Stimulated activated CD4-positive, alpha-beta T cell treated with anti-CD3 and anti-CD28 coated beads, Interleukin-4, amount 100 ng/mL, for 1 hour (primary cell): ENCODE measurements at places on chromosomes 4 and X.

DNA sequence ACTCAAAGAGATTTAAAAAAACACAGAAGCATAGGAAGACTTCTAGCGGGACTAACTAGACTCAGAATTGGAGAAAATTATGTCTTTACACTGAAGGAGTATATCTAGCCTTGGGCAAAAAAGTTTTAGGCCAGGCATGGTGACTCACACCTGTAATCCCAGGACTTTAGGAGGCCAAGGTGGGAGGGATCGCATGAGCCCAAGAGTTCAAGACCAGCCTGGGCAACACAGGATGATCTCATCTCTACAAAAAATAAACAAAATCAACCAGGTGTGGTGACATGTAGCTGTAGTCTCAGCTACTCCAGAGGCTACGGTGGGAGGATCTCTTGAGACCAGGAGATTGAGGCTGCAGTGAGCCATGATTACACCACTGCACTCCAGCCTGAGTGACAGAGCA is 99.5 kb downstream of the NEUROG2 start:
- DNase-seq, result no peak

- no peak for DNase-seq
Measured at GRCh38 chrX:50762578-50762977, 51.4 kb downstream of the SHROOM4 start.

DNA sequence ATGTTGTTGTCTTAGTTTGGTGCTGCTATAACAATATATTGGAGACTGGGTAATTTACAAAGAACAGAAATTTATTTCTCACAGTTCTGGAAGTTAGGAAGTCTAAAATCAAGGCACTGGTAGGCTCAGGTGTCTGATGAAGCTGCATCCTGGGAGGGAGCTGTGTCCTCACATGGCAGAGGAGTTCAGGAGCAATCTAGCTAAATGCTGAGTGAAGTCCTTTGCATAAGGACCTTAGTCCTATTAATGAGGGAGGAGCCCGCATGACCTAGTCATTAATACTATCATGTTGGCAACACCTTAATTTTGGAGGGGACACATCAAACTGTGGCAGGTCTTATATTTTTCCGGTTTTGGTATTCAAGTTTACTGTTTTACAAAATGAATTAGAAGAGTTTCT is 36.0 kb upstream of the NSUN7 start:
- DNase-seq, result no peak

DNA sequence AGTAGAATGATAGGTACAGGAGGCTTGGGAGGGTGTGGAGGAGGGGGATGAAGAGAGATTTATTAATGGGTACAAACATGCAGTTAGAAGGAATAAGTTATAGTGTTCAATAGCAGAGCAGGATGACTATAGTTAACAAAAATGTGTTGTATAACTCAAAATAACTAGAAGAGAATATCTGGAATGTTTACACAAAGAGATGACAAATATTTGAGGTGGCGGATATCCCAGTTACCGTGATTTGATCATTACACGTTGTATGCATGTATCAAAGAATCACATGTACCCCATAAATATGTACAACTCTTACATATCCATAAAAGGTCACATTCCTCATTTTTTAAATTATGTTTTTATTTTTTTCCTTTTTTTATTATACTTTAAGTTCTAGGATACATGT is 456.6 kb downstream of the MAGEB5 start:
- no peak for DNase-seq

GRCh38 chrX:24920769-24921168 is 95.0 kb downstream of the ARX start:
- DNase-seq, result no peak

DNA sequence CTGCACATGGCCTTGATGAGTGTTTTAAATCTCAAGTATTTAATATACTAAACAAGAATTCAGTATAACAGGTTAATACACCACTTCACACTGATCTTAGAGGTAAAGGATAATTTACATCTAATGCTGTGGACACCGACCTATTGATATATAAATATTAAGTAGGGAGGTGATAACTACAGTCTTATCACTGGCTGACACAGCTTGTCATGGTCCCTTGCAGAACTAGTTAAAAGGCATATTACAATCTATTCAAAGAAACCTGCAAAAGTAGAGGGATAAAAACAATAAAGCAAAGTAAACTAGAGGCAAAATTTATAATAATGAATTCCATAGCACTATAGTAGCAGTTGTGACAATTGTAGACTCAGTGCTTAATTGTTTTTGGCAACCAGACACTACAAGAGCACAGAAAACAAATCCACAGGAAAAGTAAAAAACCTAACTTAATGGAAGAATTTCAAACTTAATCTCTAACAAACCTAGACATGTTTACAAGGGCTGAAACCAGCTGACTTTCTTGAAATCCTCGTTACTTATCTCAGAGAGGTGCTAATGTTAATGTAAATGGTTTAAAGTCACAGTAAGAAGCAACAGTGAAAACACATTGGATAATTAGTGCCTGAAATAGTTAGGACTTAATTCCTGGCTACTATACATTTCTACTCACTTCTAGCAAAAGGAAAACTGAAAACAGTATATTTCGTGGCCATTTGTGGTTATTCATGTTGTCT is 25.0 kb downstream of the MFAP3L start:
- no peak for DNase-seq
